Stimulated activated CD4-positive, alpha-beta T cell treated with anti-CD3 and anti-CD28 coated beads, Interleukin-12 subunit alpha, Interleukin-12 subunit beta, amount 100 ng/mL, for 24 hours (primary cell): ENCODE measurements at places on chromosomes 2 and 18.

DNA sequence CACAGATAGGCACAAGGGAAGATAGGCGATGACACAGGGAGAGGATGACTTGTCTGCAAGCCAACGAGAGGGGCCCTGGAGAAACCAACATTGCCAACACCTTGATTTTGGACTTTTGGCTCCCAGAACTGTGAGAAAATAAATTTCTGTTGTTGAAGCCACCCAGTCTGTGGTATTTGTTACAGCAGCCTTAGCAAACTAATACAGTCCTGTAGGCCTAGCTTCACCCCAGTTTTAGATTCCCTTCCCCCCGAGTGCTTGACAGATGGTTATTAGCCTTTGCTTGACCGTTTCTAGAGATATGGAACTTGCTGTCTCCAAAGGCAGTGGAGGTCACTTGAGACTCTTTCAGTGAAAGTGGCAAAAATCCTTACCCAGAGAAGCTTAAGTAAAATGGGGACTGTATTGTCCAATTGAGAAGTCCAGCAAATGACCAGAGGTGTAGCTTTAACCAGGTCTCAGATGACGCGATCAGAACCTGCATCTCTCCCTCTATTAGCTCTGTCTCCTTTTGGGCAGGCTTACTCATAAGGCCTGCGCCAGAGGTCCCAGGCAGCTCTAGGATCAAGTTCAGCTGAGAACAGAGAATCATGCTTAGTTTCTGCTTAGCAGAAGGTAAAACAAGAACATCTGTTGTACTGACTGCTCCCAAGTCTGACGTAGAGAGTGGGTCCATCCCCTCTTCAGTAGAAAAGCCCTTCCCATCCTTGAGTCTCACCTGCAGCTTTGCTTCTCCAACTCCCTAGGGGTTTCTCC lies 50.4 kb downstream of the MFSD6 start:
- DNase-seq, result no peak

DNA sequence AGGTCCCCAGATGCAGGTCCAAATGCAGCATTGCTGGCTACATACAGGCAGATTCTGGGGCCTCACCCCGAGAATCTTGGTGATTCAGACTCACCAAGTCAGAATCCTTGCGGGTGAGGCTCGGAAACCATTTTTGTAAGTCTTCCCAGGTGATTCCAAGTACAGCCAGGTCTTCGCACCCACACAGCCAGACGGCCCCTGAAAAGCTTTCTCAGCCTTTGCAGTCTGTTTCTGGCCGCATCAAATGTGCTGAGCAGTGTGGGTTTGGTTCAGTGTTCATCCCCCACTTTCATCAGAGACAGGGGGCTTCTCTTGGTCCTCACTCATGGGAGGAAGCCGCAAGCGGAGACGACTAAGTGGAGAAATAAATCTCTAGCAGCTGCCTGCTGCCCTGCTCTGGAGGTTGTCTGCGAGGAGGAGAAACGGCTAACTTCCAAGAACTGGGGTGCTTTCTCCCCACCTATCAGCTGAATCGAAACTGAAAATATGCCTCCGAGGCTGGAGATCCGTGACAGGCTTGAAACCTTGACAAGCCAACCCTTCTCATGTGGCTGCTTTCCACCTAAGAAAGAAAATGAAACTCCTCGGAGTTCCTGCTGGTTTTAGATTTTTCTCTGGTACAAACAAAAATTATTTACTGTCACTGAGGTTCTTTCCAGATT lies 8.9 kb upstream of the TMEM185B start:
- DNase-seq, result peak; percentile 46

- DNase-seq, result no peak
Measured at GRCh38 chr2:77578354-77578753, 56.2 kb upstream of the LRRTM4 start.

- DNase-seq, result no peak
Measured at GRCh38 chr2:64832936-64833335, 156.3 kb upstream of the SLC1A4 start.

- DNase-seq, result no peak
Measured at GRCh38 chr2:8204711-8205110, 477.1 kb upstream of the ID2 start.

DNA sequence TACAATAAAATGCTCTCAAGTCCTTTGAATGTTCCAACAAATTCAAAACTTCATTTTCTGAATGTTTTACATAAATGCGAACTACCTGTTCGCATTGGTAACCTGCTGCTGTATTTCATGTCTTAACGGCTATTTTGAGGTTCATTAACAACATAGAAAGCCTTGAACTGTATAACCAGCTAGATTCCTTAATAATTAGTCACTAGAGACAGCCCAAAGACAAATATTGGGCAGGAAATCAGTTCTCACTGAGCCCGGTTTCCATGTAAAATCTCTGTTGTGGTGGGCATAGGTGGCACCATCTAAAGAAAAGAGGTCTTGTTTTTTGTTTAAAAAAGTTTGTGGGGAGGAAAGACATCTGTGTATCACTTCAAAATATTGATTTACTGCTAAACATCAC lies 29.2 kb downstream of the PDIA6 start:
- no peak for DNase-seq

DNA sequence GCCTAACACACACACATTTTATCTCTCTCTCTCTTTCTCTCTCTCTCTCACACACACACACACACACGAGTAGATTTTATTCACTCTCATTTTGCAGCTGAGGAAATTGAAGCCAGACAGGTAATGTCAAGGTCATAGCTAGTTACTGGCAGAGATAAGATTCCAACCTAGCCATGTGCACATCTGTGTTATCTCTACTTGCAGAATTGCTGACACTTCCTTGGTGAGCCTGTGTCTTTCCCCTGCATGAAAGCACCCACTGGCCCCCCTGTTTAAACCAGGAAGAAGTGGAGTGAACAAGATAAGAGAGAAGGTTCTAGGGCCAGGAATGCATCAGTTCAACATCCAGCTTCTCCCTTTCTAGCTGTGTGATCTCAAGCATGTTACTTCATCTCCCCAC lies 423.7 kb downstream of the TXNL1 start:
- no peak for DNase-seq

DNA sequence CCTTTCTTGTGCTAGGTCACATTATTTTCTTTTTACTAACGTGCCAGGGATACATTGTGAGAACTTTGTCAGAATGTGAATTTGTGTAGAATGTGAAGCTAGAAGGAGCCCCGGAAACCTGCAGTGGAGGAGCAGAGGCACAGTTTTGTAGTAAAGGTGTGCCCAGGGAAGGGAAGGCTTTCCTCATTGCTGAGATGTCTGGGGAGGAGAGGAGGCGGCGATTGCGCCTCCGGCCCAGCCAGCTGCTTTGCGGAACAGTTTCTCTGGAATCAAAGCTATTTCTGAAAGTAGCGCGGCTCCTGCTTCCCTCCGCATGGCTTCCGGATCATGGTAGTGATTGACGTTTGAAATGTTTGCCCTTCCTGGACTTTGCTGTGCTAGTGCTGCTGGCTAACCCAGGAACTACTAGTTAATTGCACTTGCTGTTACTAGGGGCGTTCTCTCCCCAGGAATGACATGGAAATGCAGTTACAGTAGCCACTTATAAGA lies 83.1 kb upstream of the RBM44 start:
- no peak for DNase-seq

DNA sequence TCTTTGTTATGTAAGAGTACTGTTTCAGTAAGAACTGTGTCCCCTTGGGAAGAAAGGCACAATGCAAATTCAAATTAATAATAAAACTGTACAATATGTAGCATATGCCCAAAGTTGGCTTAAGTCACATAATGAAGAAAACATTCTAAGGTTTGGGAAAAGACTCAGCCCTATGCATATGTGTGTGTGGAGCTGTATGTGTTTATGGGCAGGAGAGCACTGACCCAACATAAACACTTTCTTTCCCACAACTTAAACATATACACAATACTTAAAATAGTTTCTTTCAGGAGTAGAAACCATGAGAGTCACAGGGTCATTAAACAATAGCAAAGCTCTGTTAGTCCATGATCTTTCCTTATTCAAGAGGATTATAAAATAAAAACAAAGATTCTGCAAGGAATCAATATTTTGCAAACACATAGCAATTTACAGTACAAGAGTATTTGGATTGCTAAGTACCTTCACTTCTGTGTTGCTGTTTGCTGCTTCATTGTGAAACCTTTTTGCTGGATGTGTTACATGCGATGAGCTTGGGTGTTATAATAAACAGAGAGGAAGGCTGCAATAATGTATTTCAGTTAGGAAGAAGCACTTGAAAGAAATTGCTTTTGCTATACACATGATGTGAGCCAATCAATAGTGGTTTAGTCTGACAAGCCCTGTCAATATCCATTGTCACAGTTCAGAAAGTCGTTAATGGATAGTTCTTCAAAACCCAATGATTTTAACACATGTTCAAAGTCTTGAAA lies 347.3 kb downstream of the ARHGAP15 start:
- DNase-seq, result no peak

DNA sequence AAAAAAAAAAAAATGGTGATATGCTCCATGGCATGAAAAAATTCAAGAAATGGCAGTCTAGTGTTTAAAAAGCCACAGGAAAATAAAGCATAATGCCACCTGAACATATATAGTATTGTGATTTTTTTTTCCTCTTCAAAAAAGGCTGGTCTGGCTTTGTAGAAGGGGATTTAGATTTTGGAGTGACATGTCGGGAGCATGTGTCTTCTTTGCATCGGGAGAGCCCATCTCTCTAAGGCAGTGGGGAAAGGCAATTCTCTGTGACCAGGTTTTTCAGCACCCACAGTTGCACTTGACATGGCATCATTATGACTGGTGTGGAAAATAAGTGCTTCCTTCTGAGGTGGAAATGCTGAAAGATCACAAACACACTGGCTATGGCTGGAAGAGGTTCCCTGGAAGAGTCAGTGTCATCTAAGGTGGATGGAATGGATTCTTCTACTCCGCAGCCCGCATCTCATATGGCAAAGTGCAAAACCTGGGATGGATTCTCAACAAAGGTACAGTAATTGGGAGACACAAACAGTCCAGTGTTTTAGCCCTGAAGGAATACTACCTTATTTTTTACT lies 172.5 kb downstream of the AGAP1 start:
- DNase-seq, result no peak

DNA sequence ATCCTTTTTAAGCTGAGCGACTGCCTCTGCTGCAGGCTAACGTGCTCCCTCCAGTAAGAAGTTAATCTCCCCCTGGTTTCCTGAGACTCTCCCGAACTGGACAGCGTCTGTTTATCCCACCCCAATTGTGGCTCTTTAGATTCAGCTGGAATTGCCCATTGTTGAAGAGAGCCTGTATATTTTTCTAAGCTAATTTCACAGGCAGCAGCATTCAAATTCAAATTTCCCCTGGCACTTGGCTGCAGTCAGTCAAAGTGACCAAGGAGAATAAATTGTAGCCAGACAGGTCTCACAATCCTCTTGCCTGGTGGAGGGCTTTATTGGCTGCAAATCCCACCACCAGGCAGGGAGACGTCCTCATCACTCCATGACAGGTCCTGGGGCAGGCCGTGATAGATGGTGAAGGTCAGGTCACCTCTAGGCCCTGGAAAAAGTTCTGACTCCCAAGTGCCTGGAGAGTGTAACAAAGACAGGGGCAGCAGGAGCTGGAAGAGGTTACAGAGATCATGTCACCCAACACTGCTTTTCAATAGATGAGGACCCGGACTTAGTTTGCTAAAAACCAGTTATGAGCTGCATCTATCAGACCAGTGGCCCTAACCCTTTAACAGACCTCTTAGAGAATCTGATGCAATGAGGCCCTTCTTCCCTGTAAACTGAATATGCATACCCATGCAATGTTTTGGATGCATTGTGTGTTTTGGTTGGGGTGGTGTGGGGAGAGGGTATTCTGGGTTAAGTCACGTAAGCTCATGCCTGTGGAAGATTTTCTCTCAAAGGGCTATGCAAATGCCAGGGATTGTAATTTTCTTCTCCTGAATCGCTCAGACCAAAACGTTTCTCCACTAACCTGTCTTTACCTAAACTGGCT lies 32.3 kb upstream of the C18orf32 start:
- DNase-seq, result no peak

- no peak for DNase-seq
Measured at GRCh38 chr2:14424478-14425390, 207.8 kb upstream of the LRATD1 start.

DNA sequence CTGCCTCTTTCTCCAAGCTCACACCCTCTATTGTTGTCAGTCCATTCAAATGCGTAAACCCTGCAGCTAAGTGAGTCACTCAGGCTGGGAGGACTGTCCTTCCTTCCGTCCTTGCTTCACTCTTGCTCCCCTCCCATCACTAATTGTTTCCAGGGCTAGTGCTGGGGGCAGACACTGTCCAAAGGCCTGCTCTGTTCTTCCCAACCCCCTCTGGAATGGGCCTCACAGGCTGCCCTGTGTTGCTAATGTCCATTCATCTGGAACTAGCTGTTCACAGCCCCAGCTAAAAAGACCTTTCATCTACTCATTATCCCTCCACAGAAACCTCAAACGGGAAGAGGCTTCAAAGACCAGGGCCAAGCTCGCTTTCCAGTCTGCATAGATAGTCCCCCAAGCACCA lies 31.9 kb upstream of the NRP2 start:
- no peak for DNase-seq

DNA sequence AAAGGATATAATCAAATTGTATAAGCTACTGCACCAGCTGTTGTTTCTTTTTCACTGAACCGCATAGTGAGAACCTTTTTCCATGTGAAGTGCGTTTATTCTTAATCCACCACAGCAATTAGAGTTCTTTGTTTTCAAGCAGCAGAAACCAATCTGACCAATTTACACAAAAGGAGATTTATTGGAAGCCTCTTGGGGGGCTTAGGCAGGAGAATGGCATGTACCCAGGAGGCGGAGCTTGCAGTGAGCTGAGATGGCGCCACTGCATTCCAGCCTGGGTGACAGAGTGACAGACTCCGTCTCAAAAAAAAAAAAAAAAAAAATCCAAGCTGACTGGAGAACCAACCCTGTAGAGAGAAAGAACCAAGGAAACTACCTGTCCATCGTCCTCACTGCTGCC lies 10.0 kb downstream of the ADNP2 start:
- no peak for DNase-seq

DNA sequence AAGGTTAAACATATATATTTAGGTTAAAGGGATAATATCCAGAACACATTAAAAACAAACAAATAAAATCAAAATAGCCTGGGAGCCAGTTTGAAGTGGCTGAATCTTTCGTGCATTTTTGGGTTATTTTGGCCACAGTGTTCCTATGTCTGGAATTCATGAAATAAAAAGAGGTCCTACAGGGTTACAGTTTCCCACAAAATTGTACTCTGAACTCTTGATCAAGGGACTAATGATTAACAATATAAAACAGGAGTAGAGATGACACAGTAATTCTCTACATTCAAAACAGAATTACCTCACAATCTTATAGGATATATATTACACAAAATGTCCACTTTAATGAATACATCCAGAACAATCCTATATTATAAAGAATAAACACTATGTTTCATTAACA lies 24.9 kb downstream of the VPS4B start:
- DNase-seq, result no peak

GRCh38 chr2:70680735-70681134 lies 87.3 kb downstream of the ADD2 start:
- no peak for DNase-seq

DNA sequence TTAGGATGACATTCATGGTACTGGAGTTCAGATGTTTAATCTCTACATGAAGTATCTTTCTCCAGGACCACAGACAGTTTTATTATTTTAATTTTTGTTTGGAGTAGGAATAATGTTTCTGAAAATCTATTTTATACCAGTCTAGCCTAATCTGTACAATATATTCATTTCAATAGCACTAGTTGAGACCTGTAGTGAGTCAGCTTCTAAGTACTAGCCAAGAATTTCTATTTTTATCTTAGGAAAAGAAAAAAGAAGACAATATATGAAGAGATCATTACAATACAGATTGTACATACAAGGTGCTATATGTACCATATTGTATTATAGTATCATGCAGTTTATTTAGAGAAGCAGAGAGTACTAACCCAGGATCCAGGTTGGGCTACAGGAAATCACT lies 826.9 kb upstream of the PIK3C3 start:
- no peak for DNase-seq
